ENCODE measurements at places on chromosomes 2 and 18.
A peak's percentile ranks its signal among the peaks of the same experiment; 100 is the strongest.

DNA sequence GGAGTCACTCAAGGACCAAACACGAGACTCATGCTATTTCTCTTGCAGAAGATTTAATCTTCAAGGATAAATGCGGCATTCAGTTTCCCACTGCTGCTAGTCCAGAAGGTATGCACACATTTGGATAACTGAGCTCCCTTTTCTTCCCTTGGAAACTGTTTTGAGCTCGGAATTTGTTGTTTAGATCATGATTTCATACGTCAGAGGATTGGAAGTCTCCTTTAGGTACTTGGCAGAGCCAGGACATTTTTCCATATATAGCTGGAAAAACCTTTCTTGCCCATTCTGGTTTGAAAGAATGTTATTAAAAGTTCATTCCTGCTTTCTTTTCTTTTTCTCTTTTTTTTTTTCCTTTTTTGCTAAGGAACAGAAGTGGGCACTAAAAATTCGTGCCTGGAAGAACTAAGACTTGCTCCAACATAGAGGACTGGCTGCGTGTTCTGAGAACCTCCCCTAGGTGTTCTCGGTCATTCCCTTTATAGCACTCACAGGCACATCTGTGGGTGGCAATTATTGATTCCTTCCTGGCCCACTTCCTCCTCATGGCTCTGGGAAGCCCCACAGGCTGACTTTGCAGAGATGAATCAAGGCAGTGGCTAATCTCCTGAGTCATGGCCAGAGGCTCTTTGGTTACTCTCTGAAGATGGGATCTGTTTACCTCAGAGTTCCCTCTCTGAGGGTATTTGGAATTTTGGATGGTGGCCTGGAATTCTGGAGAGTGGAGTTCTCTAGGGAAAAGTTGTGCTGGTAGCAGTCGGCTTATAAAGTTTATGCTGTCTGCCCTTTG, 104.8 kb downstream of the PLCL1 start:
- no peak for DNase-seq

GRCh38 chr2:156625360-156626170, 189.4 kb downstream of the GPD2 start:
- DNase-seq, result no peak

GRCh38 chr2:104406261-104406726, 447.6 kb upstream of the POU3F3 start:
- DNase-seq, result no peak

GRCh38 chr2:98473995-98474780, 29.5 kb downstream of the INPP4A start:
- DNase-seq, result no peak

GRCh38 chr2:203648273-203648672, 58.2 kb upstream of the CD28 start:
- no peak for DNase-seq

DNA sequence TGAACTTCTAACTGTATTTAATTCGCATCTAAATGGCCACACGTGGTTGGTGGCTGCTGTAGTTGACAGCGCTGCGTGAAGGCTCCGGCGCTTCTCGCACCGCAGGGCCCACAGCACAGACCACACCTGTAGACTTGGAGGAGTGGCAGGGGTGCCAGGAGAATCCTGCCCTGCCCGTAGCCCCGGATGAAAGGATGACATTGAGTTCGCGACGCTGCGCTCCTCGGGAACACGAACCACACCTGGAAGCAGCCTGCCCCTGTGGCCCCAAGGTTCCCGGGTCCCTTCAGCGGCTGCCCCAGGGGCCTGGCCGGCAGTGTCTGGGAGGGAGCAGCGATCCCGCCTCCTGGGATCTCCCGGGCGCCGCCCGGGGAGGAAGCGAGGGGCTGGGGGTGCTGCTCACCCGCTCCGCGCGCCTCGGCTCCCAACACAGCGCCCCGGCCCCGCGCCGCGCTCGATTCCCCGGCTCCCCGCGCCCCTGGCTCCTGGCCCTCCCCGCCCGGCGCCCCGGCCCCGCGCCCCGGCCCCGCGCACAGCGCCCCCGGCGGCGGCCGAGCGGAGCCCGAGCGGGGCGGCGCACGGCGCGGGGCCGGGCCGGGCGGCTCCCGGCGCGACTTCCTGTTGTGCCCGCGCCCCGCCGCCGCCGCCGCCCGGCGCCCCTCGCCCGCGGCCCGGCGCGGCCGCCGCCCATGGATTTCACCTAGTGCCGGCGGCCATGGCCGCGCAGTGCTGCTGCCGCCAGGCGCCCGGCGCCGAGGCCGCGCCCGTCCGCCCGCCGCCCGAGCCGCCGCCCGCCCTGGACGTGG, at the start of gene RNPEPL1:
Gene RNPEPL1, plus strand, starts transcription at position 613 of the 806 bp plus-strand sequence. Its CDS starts 103 bp downstream, at position 716.
- DNase-seq, result peak; percentile 49

GRCh38 chr2:151967829-151968722, 130.8 kb downstream of the CACNB4 start:
- DNase-seq, result no peak

GRCh38 chr2:69985216-69985615, 23.8 kb upstream of the ASPRV1 start:
- DNase-seq, result no peak

DNA sequence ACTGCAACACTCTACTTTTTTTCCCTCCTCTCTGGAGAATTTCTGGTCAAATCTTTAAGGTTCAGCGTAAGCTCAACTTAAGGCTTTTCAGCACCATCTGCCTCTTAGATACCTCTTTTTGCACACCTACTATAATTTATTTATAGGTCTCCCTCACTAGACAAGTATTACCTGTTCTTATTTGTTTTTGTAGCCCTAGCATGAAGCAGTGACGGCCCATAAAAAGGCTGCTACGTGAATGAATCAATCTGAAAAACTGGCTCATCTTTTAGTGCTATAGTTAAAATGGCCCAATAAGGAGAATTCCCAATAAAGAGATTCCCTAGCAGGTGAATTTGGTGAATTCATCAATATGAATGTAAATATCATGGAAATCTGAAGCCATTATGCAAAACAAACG, 6.5 kb downstream of the RNF149 start:
- no peak for DNase-seq

DNA sequence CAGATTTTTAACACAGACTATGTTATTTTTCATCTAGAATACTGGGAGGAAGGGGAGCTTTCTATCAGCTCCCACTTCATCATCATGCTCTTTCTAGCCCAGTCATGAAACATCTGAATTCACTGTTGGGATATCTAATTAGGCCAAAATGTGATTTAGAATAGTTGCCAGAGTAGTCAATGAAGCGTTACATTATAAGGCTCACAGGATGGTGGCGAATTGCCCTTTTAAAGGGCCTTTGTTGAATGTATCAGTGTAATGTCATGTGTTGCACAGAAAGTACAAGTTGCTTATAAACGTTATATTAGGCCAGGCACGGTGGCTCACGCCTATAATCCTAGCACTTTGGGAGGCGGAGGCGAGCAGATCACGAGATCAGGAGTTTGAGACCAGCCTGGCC, 45.6 kb downstream of the PDE1A start:
- no peak for DNase-seq
